ENCODE measurements at places on chromosomes 3 and 15. TPM values are rescaled to one million over a fixed set of nuclear protein-coding genes. Genes with fewer than 3 reads are reported as not detected.

Gene UROC1
- not detected for total RNA-seq

Gene PATL2
- total RNA-seq: 6.1 TPM

Gene FOXB1
- not detected for total RNA-seq

Gene TLR9
- total RNA-seq: 0.62 TPM

Gene TICRR
- total RNA-seq: 21.0 TPM

Gene AHSG
- not detected for total RNA-seq

Gene DOCK3
- total RNA-seq: 1.6 TPM

Gene MCF2L2
- total RNA-seq: 1.0 TPM

Gene TNNC1
- 7.2 TPM for total RNA-seq

GRCh38 chr3:181212271-181212670 is 222.7 kb upstream of the DNAJC19 start:
- H3K4me3 ChIP-seq: no peak overlapping the region
- no peak for DNase-seq
- H3K36me3 ChIP-seq: no peaks in the 10 kb centered on the region

DNA sequence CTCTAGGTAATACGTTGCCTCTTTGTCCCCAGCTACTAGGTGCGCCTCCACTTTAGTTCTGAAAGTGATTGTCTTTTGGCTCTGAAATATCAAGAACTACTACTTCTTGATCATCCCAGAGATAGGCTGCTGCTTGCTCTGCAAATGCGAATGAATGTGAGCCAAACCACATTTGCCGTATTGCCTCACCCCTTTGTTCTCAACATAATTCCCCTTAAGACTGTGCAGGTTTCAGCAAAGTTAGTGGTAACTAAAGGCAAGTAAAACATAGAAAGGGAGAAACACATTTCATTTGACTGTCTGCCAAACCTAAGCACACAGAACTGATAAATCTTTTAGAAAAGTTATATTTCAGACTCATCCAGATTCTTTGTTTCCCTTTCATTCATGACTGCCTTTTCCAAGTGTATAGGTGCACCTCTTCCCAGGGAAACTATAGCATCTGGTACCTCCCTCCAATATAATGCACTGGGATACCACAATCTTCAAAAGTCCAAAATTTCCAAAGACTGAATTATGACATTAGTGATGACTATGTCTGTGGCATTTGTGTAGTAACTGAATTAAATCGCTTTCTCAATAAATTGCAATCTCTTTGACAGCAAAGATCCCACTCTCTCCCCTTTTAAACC is 720.6 kb upstream of the CBLB start:
- no peaks in the 10 kb centered on the region for H3K36me3 ChIP-seq
- no peak for DNase-seq
- H3K27ac ChIP-seq: no peak overlapping the region
- H3K27me3 ChIP-seq: no peaks in the 10 kb centered on the region
- peaks cover 10% of the 10 kb centered on the region for H3K4me1 ChIP-seq

GRCh38 chr15:31499236-31499952 is 172.8 kb downstream of the KLF13 start:
- no peaks in the 10 kb centered on the region for H3K36me3 ChIP-seq
- no peak for DNase-seq
- no peak overlapping the region for H3K27ac ChIP-seq
- H3K4me1 ChIP-seq: no peaks in the 10 kb centered on the region

GRCh38 chr15:89361451-89362202 is 27.0 kb upstream of the POLG start:
- peaks cover 84% of the 10 kb centered on the region for H3K27me3 ChIP-seq
- peaks cover 16% of the 10 kb centered on the region for H3K4me1 ChIP-seq
- no peaks in the 10 kb centered on the region for H3K36me3 ChIP-seq
- DNase-seq: peak; percentile 68
- H3K4me3 ChIP-seq: no peak overlapping the region
- no peak overlapping the region for H3K27ac ChIP-seq

DNA sequence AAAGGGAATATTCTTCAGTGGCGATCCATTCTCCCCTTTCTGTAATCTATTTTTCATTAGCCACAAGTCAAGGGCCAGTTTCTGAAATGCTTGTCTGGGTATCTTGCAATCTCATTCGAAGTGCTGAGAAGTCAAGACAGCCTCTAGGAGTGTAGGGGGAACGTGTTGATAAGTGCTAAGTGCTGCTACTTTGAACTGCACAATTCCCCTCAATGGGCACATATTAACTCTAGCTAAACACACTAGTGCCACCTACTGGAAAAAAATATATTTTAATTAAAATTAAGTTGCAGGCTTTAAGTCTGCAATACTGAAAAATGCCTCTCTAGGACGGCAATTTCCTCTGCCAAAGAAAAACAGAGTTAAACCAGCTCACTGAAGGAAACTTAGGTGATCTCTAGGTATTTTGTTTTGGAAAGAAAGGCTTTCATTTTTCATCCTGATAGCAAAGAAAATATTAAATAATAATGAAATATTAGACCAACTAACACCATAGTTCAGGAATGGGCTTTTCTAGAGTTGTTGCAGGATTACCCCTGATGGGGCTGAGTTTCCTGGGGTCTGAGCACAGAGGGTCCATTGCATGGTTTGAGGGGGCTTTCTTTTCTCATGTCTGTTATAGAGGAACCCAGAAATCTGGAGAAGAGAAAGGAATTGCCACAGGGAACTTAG is 181.9 kb upstream of the KBTBD8 start:
- H3K4me1 ChIP-seq: no peaks in the 10 kb centered on the region
- no peaks in the 10 kb centered on the region for H3K27me3 ChIP-seq
- H3K4me3 ChIP-seq: no peak overlapping the region
- DNase-seq: peak; percentile 12
- no peak overlapping the region for H3K27ac ChIP-seq

GRCh38 chr3:35931867-35932266 is 292.5 kb downstream of the ARPP21 start:
- no peaks in the 10 kb centered on the region for H3K36me3 ChIP-seq
- peaks cover 3% of the 10 kb centered on the region for H3K27me3 ChIP-seq

GRCh38 chr15:39358441-39359041 is 222.3 kb upstream of the THBS1 start:
- H3K27ac ChIP-seq: no peak overlapping the region
- peaks cover 10% of the 10 kb centered on the region for H3K27me3 ChIP-seq
- H3K4me3 ChIP-seq: no peak overlapping the region
- no peaks in the 10 kb centered on the region for H3K36me3 ChIP-seq
- H3K4me1 ChIP-seq: no peaks in the 10 kb centered on the region

- H3K27me3 ChIP-seq: no peaks in the 10 kb centered on the region
- no peaks in the 10 kb centered on the region for H3K36me3 ChIP-seq
- no peak for DNase-seq
- no peak overlapping the region for H3K27ac ChIP-seq
- no peak overlapping the region for H3K4me3 ChIP-seq
Observed at GRCh38 chr3:155500194-155500818, 206.8 kb upstream of the STRIT1 start.

DNA sequence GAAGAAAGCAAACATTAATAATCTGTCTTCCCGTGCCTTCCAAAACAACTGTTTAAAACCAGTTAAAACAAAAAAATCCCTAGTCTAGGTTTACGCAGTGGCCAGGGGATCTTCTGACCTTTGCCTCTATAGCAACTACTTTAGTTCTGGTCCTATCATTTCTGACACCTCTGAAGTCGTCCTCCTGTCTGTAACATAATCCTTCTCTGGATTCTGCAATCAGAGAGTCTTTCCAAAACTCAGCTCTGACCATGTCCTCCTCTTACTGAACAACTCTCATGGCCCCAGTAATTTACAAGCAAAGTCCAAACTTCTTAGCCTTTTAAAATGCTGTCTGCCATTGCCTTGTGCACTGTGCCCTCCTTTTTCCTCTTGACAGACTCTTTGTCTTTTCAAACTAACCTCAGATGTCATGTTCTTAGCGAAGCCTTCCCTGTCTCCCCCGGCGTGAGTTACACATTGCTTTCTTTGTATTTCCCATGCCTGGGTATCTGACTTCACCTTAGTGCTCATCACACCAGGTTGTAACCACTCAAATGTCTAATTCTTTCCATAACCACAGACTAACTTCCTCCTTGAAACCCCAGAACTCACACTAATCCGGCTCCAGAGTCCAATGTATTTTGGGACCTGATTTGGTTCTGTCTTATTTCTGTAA is 105.2 kb upstream of the BNIP2 start:
- DNase-seq: peak; percentile 18
- no peak overlapping the region for H3K27ac ChIP-seq
- peaks cover 64% of the 10 kb centered on the region for H3K4me1 ChIP-seq
- H3K27me3 ChIP-seq: no peaks in the 10 kb centered on the region

DNA sequence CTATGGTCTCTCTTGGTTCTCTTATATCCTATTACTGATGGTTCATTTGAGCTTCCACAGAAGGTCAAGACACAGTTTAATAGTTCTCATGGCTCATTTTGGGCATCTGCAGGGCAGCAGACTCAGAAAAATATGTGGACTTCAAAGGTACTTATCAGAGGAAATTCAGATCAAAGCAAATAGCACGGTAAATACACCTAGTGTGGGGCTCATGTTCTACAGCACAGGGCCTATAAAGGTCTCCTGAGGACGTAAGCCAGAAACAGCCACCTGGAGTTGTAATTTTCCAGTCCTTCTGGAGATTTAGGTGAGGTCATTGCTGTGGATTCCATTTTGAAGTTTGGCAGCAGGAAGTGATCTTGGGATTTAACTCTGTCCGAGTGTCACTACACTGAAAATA is 134.5 kb upstream of the SGO1 start:
- H3K4me3 ChIP-seq: no peak overlapping the region
- no peaks in the 10 kb centered on the region for H3K36me3 ChIP-seq
- H3K4me1 ChIP-seq: no peaks in the 10 kb centered on the region

- peaks cover 7% of the 10 kb centered on the region for H3K27me3 ChIP-seq
- no peak for DNase-seq
- no peak overlapping the region for H3K4me3 ChIP-seq
- H3K4me1 ChIP-seq: no peaks in the 10 kb centered on the region
- H3K36me3 ChIP-seq: no peaks in the 10 kb centered on the region
Observed at GRCh38 chr3:134061401-134061800, 31.7 kb upstream of the SLCO2A1 start.

GRCh38 chr3:26768068-26768651 is 145.6 kb downstream of the LRRC3B start:
- no peak overlapping the region for H3K27ac ChIP-seq
- no peaks in the 10 kb centered on the region for H3K4me1 ChIP-seq
- no peak overlapping the region for H3K4me3 ChIP-seq
- H3K27me3 ChIP-seq: no peaks in the 10 kb centered on the region

DNA sequence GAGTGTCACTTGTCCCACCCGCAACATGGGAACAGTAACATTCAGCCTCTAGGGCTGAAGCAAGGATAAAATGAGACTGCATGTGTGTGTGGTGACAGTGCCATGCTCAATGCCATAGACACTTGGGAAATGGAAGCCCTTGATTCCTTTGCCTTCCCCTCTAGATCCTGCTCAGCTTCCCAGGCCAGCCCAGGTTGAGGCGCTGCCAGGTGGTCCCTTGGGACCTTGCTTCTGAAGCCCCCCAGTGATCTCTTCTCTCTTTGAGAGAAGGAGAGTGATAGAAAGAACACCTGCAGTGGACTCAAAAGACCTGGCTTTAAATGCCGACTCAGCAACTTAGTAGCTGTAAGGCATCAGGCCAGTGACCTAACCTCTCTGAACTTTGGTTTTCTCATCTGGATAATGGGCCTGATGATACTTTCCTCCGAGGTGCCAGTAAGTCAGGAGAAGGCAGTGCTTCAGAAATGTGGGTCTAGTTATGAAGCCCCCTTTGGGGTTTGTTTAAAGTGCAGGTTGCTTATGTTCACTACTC is 144.5 kb downstream of the RPLP1 start:
- H3K4me1 ChIP-seq: peaks cover 10% of the 10 kb centered on the region
- peaks cover 3% of the 10 kb centered on the region for H3K27me3 ChIP-seq
- no peak overlapping the region for H3K4me3 ChIP-seq
- no peaks in the 10 kb centered on the region for H3K36me3 ChIP-seq
- H3K27ac ChIP-seq: no peak overlapping the region

DNA sequence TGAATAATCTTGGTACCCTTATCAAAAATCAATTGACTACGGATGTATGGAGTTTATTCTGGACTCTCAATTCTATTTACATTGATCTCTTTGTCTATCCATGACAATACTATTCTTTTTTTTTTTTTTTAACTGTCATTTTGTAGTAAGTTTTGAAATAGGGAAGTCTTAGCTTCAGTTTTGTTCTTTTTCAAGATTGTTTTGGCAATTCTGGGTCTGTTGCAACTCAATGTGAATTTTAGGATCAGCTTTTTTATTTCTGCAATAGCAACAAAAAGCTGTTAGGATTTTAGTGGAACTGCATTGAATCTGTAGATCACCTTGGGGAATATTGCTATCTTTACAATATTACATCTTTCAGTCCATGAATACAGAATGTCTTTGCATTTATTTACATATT is 21.4 kb downstream of the BTLA start:
- H3K27me3 ChIP-seq: no peaks in the 10 kb centered on the region
- no peak overlapping the region for H3K4me3 ChIP-seq
- H3K36me3 ChIP-seq: peaks cover 65% of the 10 kb centered on the region
- peaks cover 77% of the 10 kb centered on the region for H3K4me1 ChIP-seq
- H3K27ac ChIP-seq: no peak overlapping the region

DNA sequence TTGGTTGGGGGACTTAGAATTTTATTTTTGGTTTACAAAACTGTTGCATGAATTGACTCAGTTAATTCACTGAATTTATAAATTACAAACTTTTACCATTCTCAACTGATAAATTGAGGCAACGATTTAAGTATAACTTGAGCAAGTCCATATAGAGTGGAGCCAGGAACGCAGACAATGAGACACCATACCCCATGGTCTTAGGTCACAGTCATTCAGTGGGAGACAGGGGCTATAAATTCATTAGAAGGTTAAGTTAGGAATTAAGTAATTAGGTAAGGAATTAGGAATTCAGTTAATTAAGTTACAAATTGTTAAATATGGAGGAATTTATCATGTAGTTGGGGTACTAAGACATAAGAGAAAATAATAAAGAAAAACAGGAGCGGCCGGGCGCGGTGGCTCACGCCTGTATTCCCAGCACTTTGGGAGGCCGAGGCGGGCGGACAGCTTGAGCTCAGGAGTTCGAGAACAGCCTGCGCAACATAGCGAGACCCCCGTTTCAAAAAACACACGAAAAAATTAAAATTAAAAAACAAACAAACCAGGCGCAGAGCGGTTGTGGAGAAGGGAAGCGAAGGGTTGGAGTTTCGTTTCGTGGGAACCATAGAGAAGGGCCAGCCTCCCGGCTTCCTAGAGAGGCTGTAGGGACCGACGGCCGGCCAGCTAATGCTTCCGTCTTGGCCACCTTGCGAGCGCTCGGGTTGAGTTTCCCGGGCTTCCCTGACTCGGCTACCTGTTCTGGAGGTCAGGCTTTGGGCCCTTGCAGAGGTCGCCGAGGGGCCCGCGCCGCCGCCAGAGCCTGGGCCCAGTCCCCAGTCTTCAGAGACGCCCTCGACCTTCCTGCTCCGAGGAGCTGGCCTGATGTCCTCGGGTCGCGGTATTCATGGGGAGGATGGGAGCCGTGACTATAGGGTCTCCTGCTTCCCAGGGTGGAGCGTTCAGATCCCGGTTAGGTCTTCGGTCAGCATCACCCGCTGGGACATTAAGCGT is at the start of gene ZNF619:
TSS of gene ZNF619 (plus strand) at position 645 of the 993 bp plus-strand sequence. CDS start 858 bp downstream, outside the sequence.
- H3K36me3 ChIP-seq: peaks cover 6% of the 10 kb centered on the region
- DNase-seq: peak; percentile 55
- H3K4me1 ChIP-seq: peaks cover 10% of the 10 kb centered on the region
- H3K27ac ChIP-seq: peak within 1 kb of the TSS; percentile 54

DNA sequence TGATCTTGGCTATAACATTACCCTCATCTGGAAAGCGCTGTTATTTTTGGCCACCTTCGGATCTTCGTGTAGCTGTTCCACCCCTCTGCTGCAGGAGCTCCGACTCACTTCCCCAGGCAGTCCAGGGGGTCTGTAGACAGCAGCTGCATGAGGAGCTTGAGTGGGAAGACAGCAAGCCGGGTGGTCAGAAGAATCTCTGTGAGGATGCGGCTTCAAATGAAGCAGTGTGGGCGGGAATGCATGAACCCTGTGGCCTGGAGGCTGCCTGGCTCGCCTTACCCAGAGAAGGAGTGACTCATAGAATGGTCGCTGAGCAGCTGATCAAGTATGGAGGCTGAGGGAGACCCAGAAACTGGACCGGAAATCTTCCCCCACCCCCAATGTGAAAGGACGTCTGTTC is 45.2 kb upstream of the NR2F2 start:
- H3K4me3 ChIP-seq: no peak overlapping the region
- H3K27me3 ChIP-seq: peaks cover 28% of the 10 kb centered on the region
- DNase-seq: no peak

All from activated naive CD4-positive, alpha-beta T cell treated with anti-CD3 and anti-CD28 coated beads for 36 hours (primary cell).